ENCODE measurements at places on chromosomes 7 and 10. TPM values are rescaled to one million over a fixed set of nuclear protein-coding genes. Genes with fewer than 3 reads are reported as not detected.

- no peak overlapping the region for H3K27ac ChIP-seq
- no peak overlapping the region for H3K4me3 ChIP-seq
- H3K36me3 ChIP-seq: no peaks in the 10 kb centered on the region
- H3K4me1 ChIP-seq: peaks cover 8% of the 10 kb centered on the region
- DNase-seq: no peak
- peaks cover 22% of the 10 kb centered on the region for H3K27me3 ChIP-seq
Observed at GRCh38 chr7:140402178-140402835, 1.6 kb upstream of the RAB19 start.

GRCh38 chr10:78756604-78757343 lies 312.0 kb upstream of the ZMIZ1 start:
- peaks cover 39% of the 10 kb centered on the region for H3K27me3 ChIP-seq
- H3K4me3 ChIP-seq: no peak overlapping the region
- no peak overlapping the region for H3K27ac ChIP-seq
- H3K36me3 ChIP-seq: no peaks in the 10 kb centered on the region
- DNase-seq: peak; percentile 82

DNA sequence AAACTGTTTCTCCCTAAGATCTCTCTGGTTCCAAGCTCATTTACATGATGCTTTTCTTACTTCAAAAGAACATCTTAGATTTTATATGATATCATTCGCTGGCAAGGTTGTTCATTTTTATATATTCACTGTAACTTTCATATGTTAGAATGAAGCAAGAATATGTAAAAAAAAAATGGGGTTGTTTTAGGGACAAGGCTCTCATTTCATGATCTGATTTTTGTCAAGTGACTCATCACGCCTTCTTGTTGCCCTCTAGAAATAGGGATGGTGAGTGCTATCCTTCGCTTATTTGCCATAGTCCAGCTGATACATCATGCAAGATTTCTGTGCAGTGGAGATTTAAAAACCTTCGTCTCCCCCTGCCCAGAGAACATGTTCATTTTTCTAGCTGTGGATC lies 14.0 kb upstream of the CELF2 start:
- DNase-seq: peak; percentile 61
- no peak overlapping the region for H3K27ac ChIP-seq
- H3K4me3 ChIP-seq: no peak overlapping the region
- H3K36me3 ChIP-seq: no peaks in the 10 kb centered on the region
- peaks cover 4% of the 10 kb centered on the region for H3K4me1 ChIP-seq

GRCh38 chr10:34759161-34759836 lies 55.8 kb downstream of the PARD3 start:
- no peak for DNase-seq
- H3K27me3 ChIP-seq: no peaks in the 10 kb centered on the region
- no peaks in the 10 kb centered on the region for H3K36me3 ChIP-seq
- no peaks in the 10 kb centered on the region for H3K4me1 ChIP-seq
- H3K27ac ChIP-seq: no peak overlapping the region

DNA sequence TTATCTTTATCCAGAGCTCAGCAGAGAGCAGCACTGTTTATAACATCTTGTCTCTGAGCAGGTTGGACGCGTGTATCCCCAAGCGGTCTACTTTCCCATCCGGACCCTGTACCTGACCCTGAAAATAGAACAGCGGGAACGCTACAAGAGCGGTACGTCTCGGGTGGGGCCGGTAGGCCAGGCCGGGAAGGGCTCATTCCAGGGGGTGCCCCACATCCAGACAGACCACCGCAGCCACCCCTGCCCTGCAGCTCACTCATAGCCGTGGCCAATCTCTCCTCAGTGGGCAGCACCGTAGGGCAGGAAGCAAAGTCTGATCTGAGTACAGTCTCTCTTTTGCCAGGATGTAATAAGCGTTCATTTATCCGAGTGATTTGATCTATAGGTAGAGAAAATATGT lies 113.7 kb downstream of the TRRAP start:
- no peak overlapping the region for H3K27ac ChIP-seq
- no peaks in the 10 kb centered on the region for H3K4me1 ChIP-seq
- H3K27me3 ChIP-seq: no peaks in the 10 kb centered on the region
- H3K4me3 ChIP-seq: no peak overlapping the region
- H3K36me3 ChIP-seq: peaks cover 80% of the 10 kb centered on the region
- no peak for DNase-seq

DNA sequence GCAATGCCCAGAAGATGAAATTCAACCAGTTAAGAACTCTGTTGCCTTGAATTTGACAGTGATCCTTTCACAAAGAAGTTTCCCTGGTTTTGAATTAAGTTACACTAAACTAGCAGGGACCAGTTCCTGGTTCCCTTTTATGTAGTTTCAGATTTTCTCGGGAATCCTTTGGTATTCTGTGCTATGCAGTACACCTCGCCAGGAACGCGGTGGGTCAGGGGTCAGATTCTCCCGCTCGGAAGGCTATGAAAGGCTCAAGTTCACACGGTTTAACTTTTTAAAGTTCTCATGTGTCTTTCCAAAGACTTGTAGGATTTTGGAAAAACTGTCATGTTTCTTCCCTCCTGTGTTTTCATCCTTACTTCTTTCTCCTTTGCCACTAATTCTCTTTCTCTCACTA lies 104.7 kb upstream of the PRR15 start:
- DNase-seq: no peak
- no peak overlapping the region for H3K27ac ChIP-seq
- H3K36me3 ChIP-seq: no peaks in the 10 kb centered on the region
- H3K27me3 ChIP-seq: no peaks in the 10 kb centered on the region
- no peak overlapping the region for H3K4me3 ChIP-seq

DNA sequence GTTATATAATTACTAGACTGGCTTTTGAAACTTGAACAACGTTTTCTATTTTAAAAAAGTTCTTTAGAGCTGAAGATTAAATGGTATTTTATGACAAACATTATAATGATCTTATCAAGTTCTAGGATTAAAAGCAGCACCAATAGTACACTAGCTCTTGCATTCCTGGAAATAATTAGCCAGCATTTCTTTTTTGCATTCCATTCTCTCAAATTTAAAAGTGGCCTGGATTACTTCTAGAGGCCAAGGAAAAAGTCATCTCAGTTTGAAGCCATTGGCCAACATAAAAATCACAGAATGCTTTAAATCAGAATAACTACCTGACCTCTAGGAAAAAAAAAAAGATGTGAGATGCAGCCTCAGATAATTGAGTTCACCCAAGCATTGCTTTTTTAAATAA lies 1326.4 kb upstream of the SORCS1 start:
- H3K4me1 ChIP-seq: no peaks in the 10 kb centered on the region
- no peak overlapping the region for H3K27ac ChIP-seq
- no peak for DNase-seq
- H3K27me3 ChIP-seq: no peaks in the 10 kb centered on the region

DNA sequence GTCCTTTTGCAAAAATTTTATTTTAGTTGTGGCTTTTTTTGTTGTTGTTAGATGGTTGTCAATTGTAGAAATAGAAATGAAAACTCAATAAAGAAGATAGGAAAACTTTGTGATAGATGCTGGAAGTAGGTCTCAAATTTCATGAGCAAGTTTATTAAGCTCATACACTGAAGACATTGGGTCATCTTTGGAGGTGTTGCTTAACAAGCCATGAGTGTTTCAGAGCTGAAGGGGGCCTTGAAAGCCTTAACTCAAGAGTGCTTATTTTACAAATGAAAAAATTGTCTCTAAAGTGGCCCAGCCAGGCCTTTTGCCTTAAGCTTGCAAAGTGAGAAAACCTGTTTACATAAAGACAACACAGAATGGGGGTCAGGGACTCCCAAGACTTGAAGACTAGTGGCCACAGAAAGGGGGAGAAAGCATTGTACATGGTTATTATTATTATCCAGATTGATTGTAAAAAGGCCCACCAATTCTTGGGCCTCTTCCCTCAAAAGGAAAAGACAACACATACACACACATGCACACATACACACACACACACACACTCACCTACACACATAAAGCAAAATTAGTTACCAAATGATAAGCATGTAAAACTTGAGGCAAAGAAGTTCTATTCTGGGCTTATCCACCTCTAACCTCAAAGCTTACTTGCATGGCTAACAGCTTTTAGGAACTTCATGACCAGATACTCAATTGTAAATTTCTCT lies 49.7 kb upstream of the GLCCI1 start:
- H3K36me3 ChIP-seq: no peaks in the 10 kb centered on the region
- H3K4me1 ChIP-seq: no peaks in the 10 kb centered on the region
- no peak overlapping the region for H3K27ac ChIP-seq
- H3K4me3 ChIP-seq: no peak overlapping the region

GRCh38 chr7:144738146-144738545 lies 97.7 kb downstream of the TPK1 start:
- H3K36me3 ChIP-seq: no peaks in the 10 kb centered on the region
- no peak overlapping the region for H3K27ac ChIP-seq
- no peak overlapping the region for H3K4me3 ChIP-seq
- H3K4me1 ChIP-seq: no peaks in the 10 kb centered on the region

GRCh38 chr7:158766570-158767281 lies 62.1 kb upstream of the NCAPG2 start:
- DNase-seq: no peak
- H3K27me3 ChIP-seq: no peaks in the 10 kb centered on the region
- H3K4me1 ChIP-seq: no peaks in the 10 kb centered on the region
- no peak overlapping the region for H3K4me3 ChIP-seq
- H3K27ac ChIP-seq: no peak overlapping the region

The IFIT1 gene
- total RNA-seq: 58.4 TPM

The CLCN1 gene
- 1.1 TPM for total RNA-seq

The DENND2A gene
- 23.9 TPM for total RNA-seq

All from muscle of leg (tissue), 16 donors.